ENCODE measurements at places on chromosomes 6 and 20.

- no peak for DNase-seq
Observed at GRCh38 chr6:138250513-138251247, 32.4 kb upstream of the PBOV1 start.

DNA sequence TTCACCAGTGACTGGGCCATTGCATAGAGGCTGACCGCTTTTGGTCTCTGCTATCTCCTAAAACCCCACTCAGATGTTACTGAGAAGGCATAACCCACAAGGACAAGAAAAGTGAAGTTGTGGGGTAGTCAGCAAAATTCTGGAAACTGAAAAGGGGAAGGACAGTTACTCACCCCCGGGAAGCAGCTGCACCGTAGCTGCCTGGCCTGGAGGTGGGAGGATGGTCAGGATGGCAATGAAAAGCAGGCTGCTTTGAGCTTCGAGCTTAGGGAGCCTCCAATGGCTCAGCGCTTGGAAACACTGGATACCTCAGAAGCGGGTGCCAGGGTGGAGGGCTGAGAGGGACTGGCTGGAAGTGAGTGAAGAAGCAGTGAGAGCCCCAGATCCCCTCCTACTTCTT lies 56.0 kb downstream of the KCNK5 start:
- DNase-seq: no peak

GRCh38 chr6:164230259-164230658 lies 815.7 kb downstream of the QKI start:
- DNase-seq: no peak

GRCh38 chr6:84926189-84927155 lies 162.1 kb upstream of the TBX18 start:
- no peak for DNase-seq

- no peak for DNase-seq
Observed at GRCh38 chr6:11207199-11207968, 25.1 kb downstream of the NEDD9 start.

- DNase-seq: peak; percentile 40
Observed at GRCh38 chr6:109690373-109690736, 647 bp downstream of the AK9 start.

- DNase-seq: no peak
Observed at GRCh38 chr6:144544266-144544830, 259.2 kb downstream of the UTRN start.

Measured in stimulated activated CD8-positive, alpha-beta memory T cell treated with anti-CD3 and anti-CD28 coated beads, Interleukin-15, amount 100 ng/mL, for 48 hours (primary cell).